Activated CD8-positive, alpha-beta memory T cell treated with anti-CD3 and anti-CD28 coated beads, Interleukin-2, amount 10 ng/mL, durations not matched to agents 7 days and 5 days (primary cell): ENCODE measurements at places on chromosomes 11 and 22. TPM values are rescaled to one million over a fixed set of nuclear protein-coding genes. Genes with fewer than 3 reads are reported as not detected.

- peaks cover 71% of the 10 kb centered on the region for H3K36me3 ChIP-seq
- DNase-seq, result peak; percentile 62
- peaks cover 59% of the 10 kb centered on the region for H3K4me1 ChIP-seq
- peak overlapping the region; percentile 94 for H3K4me3 ChIP-seq
- peak overlapping the region; percentile 98 for H3K27ac ChIP-seq
- peaks cover 2% of the 10 kb centered on the region for H3K27me3 ChIP-seq
These were observed 4.5 kb downstream of the NEAT1 start for GRCh38 chr11:65426839-65427690.

DNA sequence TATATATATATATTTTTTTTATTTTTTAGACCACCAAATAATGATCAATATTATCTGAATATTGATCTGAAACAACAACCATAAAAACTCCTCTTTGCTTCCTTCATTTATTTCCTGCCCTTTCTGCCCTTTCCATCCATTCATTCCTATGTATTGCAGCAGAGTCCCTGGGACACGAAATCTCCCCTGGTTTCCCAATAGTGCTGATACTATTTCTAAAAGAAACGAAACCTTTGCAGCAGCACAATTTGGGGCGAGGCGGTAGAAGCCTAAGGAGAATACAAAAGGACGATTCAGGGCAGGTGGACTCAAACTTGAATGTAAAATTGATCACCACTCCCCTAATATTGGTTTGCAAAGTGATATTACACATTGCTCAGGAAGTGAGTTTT is 16.9 kb upstream of the AMOTL1 start:
- no peak for DNase-seq
- no peaks in the 10 kb centered on the region for H3K36me3 ChIP-seq
- no peak overlapping the region for H3K27ac ChIP-seq
- no peak overlapping the region for H3K4me3 ChIP-seq
- no peaks in the 10 kb centered on the region for H3K4me1 ChIP-seq

OR52E2 gene
- total RNA-seq, result not detected

- H3K4me1 ChIP-seq, result peaks cover 13% of the 10 kb centered on the region
- no peaks in the 10 kb centered on the region for H3K36me3 ChIP-seq
- DNase-seq, result no peak
These were observed 12.2 kb downstream of the TNKS1BP1 start for GRCh38 chr11:57312511-57313021.

DNA sequence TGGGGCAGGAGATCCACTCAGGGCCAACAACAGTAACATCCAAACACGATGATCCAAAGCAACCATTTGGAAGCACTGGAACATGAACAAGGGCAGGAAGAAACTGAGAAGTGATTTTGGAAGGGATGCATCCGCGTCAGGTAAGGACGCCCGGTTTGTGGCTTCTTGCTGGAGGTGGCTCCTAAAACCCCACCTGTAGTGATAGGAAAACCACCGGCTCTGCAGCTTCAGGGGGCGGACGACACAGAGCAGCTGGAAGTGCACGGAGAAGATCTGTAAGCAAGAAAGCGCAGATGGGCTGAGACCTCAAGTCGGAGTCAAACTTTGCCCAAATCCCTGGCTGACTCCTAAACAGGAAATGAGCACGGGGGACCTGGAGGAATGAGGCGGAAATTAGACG is 1066.1 kb downstream of the BRD1 start:
- no peaks in the 10 kb centered on the region for H3K4me1 ChIP-seq
- no peaks in the 10 kb centered on the region for H3K36me3 ChIP-seq
- no peak overlapping the region for H3K27ac ChIP-seq
- H3K4me3 ChIP-seq, result no peak overlapping the region
- peak; percentile 8 for DNase-seq

GRCh38 chr11:101336155-101336554 is 206.5 kb upstream of the PGR start:
- H3K27me3 ChIP-seq, result no peaks in the 10 kb centered on the region
- no peak for DNase-seq
- no peaks in the 10 kb centered on the region for H3K4me1 ChIP-seq

GRCh38 chr22:19508024-19508776 is 16.0 kb downstream of the CLDN5 start:
- H3K27ac ChIP-seq, result no peak overlapping the region
- H3K36me3 ChIP-seq, result peaks cover 34% of the 10 kb centered on the region
- H3K4me1 ChIP-seq, result peaks cover 26% of the 10 kb centered on the region
- no peak for DNase-seq

MMP12 gene
- total RNA-seq, result not detected

DNA sequence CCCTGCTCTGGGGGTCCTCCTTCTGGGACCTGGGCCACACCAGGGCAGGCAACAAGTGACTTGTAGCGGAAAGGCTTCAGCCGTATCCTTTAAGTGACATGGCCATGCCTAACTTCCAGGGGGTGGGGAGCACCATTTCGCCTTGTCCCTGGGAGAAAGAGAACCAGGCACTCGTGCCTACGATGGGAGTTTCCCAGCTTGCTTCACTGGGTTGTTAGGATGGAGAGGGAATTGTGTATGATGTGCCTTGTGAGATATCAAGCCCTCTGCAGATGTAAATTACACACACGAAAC is 151.4 kb downstream of the CACNA1I start:
- H3K27me3 ChIP-seq, result peaks cover 14% of the 10 kb centered on the region
- H3K36me3 ChIP-seq, result peaks cover 6% of the 10 kb centered on the region
- H3K4me3 ChIP-seq, result no peak overlapping the region
- H3K27ac ChIP-seq, result no peak overlapping the region

- H3K36me3 ChIP-seq, result no peaks in the 10 kb centered on the region
- no peak overlapping the region for H3K4me3 ChIP-seq
- H3K27me3 ChIP-seq, result peaks cover 3% of the 10 kb centered on the region
- H3K4me1 ChIP-seq, result no peaks in the 10 kb centered on the region
- H3K27ac ChIP-seq, result no peak overlapping the region
- DNase-seq, result no peak
These were observed 21.6 kb downstream of the LRRC55 start for GRCh38 chr11:57203359-57203758.

- no peak overlapping the region for H3K4me3 ChIP-seq
- H3K4me1 ChIP-seq, result peaks cover 3% of the 10 kb centered on the region
- H3K36me3 ChIP-seq, result peaks cover 5% of the 10 kb centered on the region
- no peak overlapping the region for H3K27ac ChIP-seq
- no peak for DNase-seq
These were observed 20.8 kb downstream of the RELT start for GRCh38 chr11:73396985-73397384.

DNA sequence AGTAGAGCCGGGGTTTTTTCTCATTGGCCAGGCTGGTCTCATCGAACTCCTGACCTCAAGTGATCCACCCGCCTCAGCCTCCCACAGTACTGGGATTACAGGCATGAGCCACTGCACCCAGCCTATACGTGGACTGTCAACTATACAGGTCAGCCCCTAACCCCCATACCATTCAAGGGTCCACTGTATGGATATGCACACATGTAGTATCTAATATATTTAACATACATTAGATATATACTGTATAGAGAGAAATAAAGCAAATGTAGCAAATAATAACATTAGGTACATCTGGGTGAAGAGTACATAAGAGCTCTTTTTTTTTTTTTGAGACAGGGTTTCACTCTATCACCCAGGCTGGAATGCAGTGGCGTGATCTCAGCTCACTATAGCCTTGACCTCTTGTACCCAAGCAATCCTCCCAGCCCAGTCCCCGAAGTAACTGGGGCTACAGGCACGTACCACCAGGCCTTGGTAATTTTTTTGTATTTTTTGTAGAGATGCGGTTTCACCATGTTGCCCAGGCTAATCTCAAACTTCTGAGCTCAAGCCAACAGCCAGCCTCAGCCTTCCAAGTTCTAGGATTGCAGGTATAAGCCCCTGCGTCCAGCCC is 1.5 kb upstream of the ATP5MGL start:
- H3K4me3 ChIP-seq, result no peak overlapping the region
- H3K27ac ChIP-seq, result no peak overlapping the region
- H3K27me3 ChIP-seq, result no peaks in the 10 kb centered on the region
- H3K36me3 ChIP-seq, result no peaks in the 10 kb centered on the region
- DNase-seq, result no peak

GRCh38 chr11:76543006-76543703 is 98.3 kb downstream of the EMSY start:
- H3K4me3 ChIP-seq, result no peak overlapping the region
- no peaks in the 10 kb centered on the region for H3K27me3 ChIP-seq
- DNase-seq, result no peak
- H3K36me3 ChIP-seq, result peaks cover 34% of the 10 kb centered on the region

KRTAP5-7 gene
- total RNA-seq, result not detected

- no peaks in the 10 kb centered on the region for H3K36me3 ChIP-seq
- H3K27ac ChIP-seq, result no peak overlapping the region
- peaks cover 44% of the 10 kb centered on the region for H3K4me1 ChIP-seq
These were observed 10.4 kb upstream of the SLCO2B1 start for GRCh38 chr11:75140269-75141138.

NFAM1 gene
- 0.07 TPM for total RNA-seq

GRCh38 chr11:65032216-65032615 is 5.0 kb downstream of the SNX15 start:
- no peak overlapping the region for H3K27ac ChIP-seq
- H3K27me3 ChIP-seq, result no peaks in the 10 kb centered on the region
- DNase-seq, result no peak
- no peak overlapping the region for H3K4me3 ChIP-seq
- no peaks in the 10 kb centered on the region for H3K36me3 ChIP-seq

GRCh38 chr11:128394431-128395089 is 192.8 kb downstream of the ETS1 start:
- no peak overlapping the region for H3K27ac ChIP-seq
- H3K4me1 ChIP-seq, result peaks cover 24% of the 10 kb centered on the region
- H3K27me3 ChIP-seq, result no peaks in the 10 kb centered on the region
- H3K4me3 ChIP-seq, result no peak overlapping the region
- peaks cover 4% of the 10 kb centered on the region for H3K36me3 ChIP-seq

CLMP gene
- not detected for total RNA-seq

- H3K36me3 ChIP-seq, result no peaks in the 10 kb centered on the region
- no peak overlapping the region for H3K4me3 ChIP-seq
- no peak overlapping the region for H3K27ac ChIP-seq
- no peak for DNase-seq
- no peaks in the 10 kb centered on the region for H3K4me1 ChIP-seq
- H3K27me3 ChIP-seq, result no peaks in the 10 kb centered on the region
These were observed 578.5 kb downstream of the TBC1D22A start for GRCh38 chr22:47340851-47341436.

DNA sequence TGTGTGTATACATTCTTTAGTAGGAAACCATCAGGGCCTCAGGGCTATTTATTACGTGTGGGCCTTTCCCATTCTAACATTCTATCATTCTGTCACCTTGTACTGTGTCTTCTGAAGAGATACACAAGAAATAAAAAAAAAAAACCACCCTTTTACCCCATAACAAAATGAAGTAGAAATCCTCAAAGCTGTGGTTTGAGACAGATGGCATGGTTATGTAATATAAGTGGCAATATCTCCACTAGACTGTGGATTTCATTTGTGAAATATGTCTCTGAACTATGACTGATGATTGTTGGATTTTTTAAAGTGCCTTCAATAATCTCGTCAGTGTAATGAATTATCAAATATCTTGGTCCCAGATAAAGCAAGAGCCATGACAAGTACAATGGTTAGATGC is 150.0 kb upstream of the BLID start:
- H3K36me3 ChIP-seq, result no peaks in the 10 kb centered on the region
- no peaks in the 10 kb centered on the region for H3K27me3 ChIP-seq
- H3K4me3 ChIP-seq, result no peak overlapping the region
- no peaks in the 10 kb centered on the region for H3K4me1 ChIP-seq
- no peak for DNase-seq
- no peak overlapping the region for H3K27ac ChIP-seq

GRCh38 chr11:116637766-116638165 is 135.0 kb downstream of the BUD13 start:
- no peak for DNase-seq
- no peak overlapping the region for H3K4me3 ChIP-seq
- no peaks in the 10 kb centered on the region for H3K27me3 ChIP-seq
- H3K4me1 ChIP-seq, result no peaks in the 10 kb centered on the region

GRCh38 chr11:1099519-1100355 is 25.1 kb downstream of the MUC2 start:
- no peak overlapping the region for H3K27ac ChIP-seq
- DNase-seq, result no peak
- no peaks in the 10 kb centered on the region for H3K4me1 ChIP-seq
- H3K36me3 ChIP-seq, result peaks cover 2% of the 10 kb centered on the region
- no peak overlapping the region for H3K4me3 ChIP-seq
- no peaks in the 10 kb centered on the region for H3K27me3 ChIP-seq

DNA sequence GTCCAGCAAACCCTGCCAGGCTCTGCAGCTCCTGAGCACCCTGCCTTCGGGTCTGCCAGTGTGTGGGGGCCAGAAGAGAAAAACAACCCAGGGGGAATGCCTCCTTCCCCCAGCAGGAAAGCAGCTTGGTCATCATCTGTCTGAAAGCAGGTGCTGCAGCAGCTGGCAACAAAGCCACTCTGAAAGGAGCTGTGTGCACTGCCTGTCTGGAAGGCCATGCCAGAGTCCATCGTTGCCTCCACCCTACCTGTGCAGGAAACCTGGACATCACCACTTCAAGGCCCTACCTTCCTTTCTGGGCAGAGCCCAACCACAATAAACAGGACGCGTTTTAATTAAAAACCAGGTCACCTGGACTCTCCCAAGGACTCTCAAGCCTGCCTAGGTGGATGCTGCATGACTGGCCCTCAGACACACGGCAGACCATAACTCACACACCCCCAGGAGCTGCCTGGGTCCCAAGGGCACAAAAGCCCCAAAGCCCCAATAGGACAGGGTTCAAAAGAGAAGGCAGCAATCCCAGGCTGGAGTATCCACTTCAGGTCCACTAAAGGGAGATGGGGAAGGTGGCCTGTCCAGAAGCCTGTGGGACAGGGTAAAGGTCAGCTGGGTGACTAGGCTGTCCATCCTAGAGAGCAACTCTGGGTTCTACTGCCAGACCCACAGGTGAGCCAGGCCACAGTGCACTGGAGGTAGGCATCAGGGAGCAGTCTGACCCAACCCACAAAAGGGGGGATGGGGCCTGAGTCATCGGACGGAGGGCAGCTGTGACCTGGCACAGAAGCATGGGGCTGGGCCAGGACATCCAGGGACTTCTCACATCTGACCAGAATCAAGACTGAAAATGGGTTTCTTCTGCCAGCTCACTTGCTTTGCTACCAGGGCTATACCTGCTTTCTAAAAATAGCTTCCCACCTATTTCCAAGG is 6.1 kb downstream of the GNB1L start:
- DNase-seq, result no peak
- H3K4me3 ChIP-seq, result no peak overlapping the region
- H3K36me3 ChIP-seq, result peaks cover 16% of the 10 kb centered on the region
- H3K4me1 ChIP-seq, result peaks cover 19% of the 10 kb centered on the region
- no peak overlapping the region for H3K27ac ChIP-seq

FAM83F gene
- not detected for total RNA-seq

GRCh38 chr11:69270941-69271340 is 23.0 kb upstream of the MYEOV start:
- no peaks in the 10 kb centered on the region for H3K27me3 ChIP-seq
- H3K36me3 ChIP-seq, result no peaks in the 10 kb centered on the region
- DNase-seq, result no peak

BID gene
- 29.2 TPM for total RNA-seq

APOC3 gene
- total RNA-seq, result not detected

MLC1 gene
- total RNA-seq, result 2.9 TPM

SCARF2 gene
- 0.54 TPM for total RNA-seq
